NCI-H2081 (cell line): ENCODE measurements at places on chromosomes 6 and 20.
A peak's percentile ranks its signal among the peaks of the same experiment; 100 is the strongest.

DNA sequence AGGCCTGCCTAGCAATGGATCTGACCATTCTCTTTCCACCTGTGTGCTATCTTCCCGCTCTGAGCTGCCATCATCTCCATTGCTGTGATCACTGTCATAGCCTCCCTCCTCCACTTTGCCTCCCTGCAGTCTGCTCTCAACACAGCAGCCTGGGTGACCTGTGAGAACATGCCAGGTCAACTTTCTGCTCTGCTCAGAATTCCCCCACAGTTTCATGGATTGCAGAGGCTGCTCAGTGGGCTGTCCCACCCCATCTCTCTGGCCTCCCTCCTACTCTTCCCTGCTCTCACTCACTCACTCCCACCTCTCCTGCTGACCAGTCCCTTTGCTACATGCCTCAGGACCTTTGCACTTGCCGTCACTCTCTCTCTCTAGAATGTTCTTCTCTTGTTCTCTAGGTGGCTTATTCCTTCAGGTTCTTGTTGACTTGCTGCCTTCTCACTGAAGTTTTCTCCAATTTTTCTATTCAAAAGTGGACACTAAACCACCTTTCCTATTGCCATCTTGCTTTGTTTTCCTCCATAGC lies 159.9 kb downstream of the CD83 start:
- DNase-seq: no peak

DNA sequence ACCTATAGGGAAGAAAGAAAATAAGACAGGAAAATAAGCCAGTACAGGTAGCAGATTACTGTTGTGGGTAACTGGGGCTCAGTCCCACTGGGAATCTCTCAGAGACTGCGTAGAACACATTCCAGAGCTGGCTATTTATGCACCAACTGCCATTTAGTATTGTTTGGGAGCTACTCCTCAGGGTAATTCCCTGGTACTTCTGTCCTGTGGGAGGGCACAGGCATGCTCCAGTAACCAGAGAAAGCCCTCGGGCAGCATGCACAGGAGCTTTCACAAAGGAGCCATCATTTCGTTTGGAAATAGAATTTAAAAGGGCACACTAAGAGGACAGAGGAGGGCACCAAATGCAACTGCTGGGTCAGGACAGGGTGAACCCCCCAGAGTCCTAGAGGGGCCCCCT lies 148.0 kb upstream of the LRFN2 start:
- DNase-seq: no peak

DNA sequence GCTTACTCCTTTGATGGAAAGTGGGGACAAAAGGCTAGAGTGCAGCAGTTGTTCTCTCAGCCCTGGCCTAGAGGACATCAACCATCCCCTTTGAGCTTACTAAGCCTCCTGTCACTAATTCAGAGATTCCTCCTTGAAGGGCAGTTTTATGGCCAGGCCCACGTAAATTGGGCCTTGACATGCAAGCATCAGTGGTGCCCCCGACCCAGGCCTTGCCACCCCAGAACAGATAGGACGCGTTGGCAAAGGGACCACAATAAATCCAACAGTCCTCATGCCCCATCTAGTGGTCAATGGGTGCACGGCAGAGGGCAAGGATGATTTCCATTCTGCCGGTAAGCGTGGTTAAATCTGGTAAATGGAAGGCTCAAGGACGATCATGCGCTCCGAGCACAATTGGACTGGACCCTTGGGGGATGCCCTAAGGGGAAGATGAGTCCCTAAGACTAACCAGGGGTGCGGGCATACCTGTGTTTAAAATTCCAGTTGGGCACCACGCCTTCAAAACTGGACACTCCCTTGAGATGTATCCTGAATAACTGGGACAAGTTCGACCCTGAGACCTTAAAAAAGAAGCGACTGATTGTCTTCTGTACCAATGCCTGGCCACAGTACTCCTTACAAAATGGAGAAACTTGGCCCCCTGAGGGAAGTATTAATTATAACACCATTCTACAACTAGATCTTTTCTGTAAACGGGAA lies 32.6 kb downstream of the CEP85L start:
- DNase-seq: peak; percentile 34

GRCh38 chr6:170116636-170117035 lies 174.2 kb downstream of the DLL1 start:
- no peak for DNase-seq

DNA sequence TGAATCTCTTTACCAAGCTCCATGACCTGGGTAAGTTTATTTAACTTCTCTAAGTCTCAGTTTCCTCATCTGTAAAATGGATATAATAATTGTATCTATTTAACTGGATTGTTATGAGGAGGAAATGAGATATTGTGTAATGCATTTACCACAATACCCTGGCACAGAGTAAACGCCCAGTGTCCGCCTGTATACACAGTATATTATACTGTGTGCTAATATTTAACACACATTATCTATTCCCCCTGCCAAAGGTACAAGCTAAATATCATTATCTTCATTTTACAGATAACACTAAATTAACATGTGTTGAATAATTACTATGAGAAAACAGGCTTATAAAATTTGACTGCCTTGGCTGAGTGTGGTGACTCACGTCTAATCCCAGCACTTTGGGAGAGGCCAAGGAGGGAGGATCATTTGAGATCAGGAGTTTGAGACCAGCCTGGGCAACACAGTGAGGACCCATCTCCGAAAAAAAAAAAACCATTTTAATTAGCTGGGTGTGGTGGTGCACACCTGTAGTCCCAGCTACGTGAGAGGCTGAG lies 38.7 kb upstream of the TNFRSF21 start:
- no peak for DNase-seq

- no peak for DNase-seq
Observed at GRCh38 chr6:10993896-10994295, 50.2 kb downstream of the ELOVL2 start.

GRCh38 chr6:170210651-170211403 lies 80.1 kb downstream of the DLL1 start:
- no peak for DNase-seq

- DNase-seq: no peak
Observed at GRCh38 chr20:32455171-32455900, 97.2 kb downstream of the ASXL1 start.

- no peak for DNase-seq
Observed at GRCh38 chr20:18252597-18253451, 35.5 kb upstream of the ZNF133 start.

- DNase-seq: no peak
Observed at GRCh38 chr6:20020526-20020925, 183.4 kb downstream of the ID4 start.

GRCh38 chr6:136647363-136647852 lies 97.2 kb upstream of the MAP7 start:
- no peak for DNase-seq

DNA sequence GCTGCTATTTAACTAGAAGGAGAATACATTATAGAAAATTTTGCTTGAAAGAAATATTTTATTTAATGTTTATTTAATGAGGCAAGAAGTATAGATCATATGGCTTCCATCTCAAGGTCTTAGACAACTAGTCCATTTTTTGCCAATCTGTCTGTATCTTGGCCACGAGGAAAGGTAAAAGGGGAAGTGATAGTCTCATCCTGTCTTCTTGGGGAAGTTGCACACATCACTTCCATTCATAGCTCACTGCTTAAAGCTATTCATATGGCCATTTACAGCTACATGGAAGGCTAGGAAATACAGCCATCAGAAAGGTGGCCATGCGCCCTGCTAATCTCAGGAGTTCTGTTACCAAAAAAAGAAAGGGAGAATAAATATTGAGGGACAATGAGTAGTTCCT lies 50.8 kb downstream of the METTL24 start:
- no peak for DNase-seq

GRCh38 chr20:15913391-15914025 lies 659.7 kb downstream of the KIF16B start:
- no peak for DNase-seq

DNA sequence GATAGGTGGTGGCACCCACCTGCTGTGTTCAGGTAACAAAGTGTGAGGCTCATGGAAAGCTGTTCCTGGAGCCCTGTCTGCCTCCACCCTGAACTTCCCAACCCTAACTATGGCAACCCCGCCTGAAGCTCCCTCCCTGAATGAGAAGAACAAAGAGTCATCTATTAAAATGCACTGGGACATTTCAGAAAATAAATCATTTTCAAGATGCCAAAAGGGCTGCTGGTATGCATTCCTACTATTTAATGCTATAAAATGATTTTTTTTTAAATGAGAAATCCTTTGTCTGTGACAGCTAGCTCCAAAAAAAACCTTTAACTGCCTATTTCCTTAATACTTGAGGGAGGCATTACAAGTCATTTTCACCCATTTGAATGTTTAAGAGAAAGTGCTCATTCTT lies 84.3 kb upstream of the MRPS10 start:
- DNase-seq: no peak

DNA sequence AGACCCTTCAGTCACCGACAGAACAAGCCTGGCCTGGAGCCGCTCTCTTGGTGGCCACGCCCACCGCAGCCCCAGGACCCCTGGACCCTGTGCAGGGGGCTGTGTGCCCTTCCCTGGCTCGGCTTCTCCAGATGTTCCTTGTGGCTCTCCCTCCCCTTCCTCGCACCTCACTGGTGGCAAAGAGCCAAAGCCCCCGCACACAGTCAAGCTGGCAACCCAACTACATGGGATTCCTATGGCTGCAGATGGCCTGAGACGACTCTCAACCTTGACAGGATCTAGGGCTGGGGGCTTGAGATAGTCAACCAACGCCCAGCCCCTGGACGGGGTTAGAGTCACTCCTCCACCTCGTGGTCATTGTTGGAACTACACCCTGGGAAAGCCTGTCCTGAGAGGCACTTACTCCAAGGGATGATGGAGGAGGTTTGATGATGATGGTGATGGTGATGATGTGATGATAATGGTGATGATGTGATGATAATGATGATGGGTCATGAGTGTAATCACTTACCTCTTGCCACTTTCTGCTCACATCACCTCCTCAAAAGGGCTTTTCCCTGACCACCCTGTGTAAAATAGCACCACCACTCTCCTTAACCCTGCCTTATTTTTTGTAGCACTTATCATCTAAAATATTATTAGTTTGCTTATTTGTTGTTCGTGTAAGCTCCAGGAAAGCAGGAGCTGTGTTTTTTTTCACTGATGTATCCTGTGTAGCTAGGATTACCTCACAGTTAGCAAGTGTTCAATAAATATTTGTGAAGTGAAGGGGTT lies 278.4 kb downstream of the LRFN2 start:
- peak; percentile 55 for DNase-seq

- no peak for DNase-seq
Observed at GRCh38 chr6:20210158-20210557, 2.1 kb downstream of the MBOAT1 start.

GRCh38 chr6:98782772-98783171 lies 51.6 kb upstream of the POU3F2 start:
- no peak for DNase-seq

- no peak for DNase-seq
Observed at GRCh38 chr6:101722991-101723579, 329.6 kb downstream of the GRIK2 start.

DNA sequence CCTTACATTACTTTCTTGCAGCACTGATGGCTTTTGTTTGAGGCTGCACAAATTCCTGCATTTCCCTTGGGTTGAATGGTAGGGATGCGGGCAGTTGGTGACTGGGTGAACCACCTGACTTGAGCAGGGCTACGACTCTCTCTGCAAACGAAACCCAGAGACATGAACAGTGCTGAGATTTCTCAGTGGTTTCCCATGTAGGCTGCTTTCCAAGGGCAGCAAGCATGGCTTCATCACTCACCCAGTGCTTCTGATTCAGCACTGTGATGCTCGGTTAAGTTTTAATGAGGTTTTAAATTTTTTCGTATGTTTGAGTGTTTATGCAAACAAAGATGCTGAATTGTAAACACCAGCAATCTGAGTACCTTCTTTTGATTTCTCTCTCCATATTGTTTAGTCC lies 127.2 kb downstream of the MTHFD1L start:
- DNase-seq: no peak

DNA sequence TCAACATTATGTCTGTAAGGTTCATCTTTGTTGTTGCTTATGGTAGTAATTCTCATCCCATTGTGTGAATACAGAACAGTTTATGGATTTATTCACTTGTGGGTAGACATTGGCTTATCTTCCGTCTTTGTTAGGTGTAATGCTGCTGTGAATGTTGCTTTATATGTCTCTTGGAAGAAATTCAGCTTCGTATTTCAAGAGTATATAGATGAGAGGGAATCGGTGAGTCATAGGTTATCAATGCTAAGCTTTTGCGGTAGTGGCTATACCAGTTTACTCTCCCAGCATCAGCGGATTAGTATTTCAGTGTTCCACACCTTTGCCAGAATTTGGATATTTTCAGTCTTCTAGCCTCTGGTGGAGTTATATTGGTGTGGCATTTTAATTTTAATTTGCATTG lies 77.8 kb downstream of the ZFAND3 start:
- DNase-seq: no peak

DNA sequence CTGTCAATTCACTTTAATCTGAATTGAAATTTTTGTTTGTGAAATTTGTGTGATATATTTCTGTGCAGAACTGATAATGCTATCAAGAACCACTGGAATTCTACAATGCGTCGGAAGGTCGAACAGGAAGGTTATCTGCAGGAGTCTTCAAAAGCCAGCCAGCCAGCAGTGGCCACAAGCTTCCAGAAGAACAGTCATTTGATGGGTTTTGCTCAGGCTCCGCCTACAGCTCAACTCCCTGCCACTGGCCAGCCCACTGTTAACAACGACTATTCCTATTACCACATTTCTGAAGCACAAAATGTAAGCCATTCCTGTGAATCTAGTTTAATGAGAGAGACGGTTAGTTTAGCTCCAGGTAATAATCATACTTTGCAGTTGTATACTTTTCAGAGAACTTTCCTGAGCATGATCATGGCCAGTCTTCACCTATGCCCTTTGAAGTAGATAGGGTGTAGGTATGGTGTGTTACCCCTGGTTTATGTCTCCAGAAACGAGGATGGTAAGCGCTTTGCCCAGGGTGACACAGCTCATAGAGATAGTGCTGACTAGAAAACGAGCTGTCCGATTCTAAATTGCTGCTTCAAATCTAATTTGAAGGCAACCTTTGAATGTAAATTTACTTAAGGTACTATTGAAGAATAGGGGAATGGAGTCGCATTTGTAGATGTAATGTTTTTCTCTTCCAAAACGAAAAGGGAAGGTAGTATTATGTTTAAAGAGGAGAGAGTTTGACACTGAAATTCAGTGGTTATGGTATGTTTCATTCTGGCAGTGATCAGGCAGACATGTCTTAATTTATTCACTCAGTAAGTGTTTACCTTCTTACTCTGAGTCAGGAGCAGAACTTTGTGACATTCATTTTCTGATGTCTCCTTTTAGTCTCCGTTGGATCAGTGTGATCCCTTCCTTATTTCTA lies 11.4 kb downstream of the MYB start:
- no peak for DNase-seq

DNA sequence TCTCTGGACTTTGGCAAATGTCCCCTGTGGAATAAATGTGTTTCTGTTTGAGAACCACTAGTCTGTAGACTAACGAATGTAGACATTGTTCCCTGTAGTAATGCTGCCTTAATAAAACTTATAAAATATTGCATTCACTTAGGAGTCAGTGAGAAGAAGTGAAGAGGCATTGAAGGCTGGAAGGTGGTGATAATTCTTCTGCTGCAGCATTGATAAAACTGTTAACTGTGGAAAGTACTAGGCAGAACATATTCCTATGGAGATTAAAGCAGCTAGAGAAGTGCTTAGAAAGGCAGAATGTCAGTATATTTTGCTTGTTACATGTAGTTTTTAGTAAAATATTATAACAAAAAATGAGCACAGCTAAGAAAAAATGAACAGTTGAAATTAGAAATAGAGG lies 4.8 kb downstream of the PGK2 start:
- no peak for DNase-seq
